Left kidney (tissue), 8 donors: ENCODE measurements at places on chromosomes 12 and 14. TPM values are rescaled to one million over a fixed set of nuclear protein-coding genes. Genes with fewer than 3 reads are reported as not detected.

DNA sequence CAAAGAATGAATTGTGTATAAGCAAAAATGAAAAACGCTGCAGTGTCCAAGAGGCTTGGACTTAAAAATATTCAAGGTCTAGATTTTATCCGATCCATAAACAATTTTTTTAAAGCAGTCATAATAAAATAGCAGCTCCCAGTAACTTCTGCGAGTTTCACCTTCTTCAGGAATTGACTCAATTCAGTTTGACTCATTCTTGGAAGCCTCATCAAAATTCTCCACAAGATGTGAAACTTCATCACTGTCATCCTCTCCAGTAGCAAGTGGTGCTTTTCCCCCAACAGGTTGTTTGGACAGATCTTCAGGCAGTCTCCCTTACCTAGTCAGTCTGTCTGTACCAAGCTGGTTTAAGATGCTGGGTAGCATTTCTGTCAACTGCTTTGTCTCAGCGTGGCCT is 93.5 kb upstream of the FOXG1 start:
- no peak for DNase-seq

GRCh38 chr12:123200414-123200813 is 32.5 kb downstream of the MPHOSPH9 start:
- DNase-seq: no peak

GRCh38 chr12:47741340-47741703 is 16.0 kb upstream of the ENDOU start:
- no peak for DNase-seq

- no peak for DNase-seq
Measured at GRCh38 chr12:81718616-81719015, 40.5 kb downstream of the PPFIA2 start.

The FRMD6 gene
- polyA plus RNA-seq: 20.0 TPM
